Activated naive CD4-positive, alpha-beta T cell treated with Interleukin-2 at 50 U/mL for 16 hours (primary cell): ENCODE measurements at places on chromosomes 5 and 9.

GRCh38 chr5:37437711-37438110 lies 58.6 kb downstream of the WDR70 start:
- no peak for DNase-seq

- no peak for DNase-seq
These were observed 50.7 kb upstream of the FST start for GRCh38 chr5:53429706-53430105.

- no peak for DNase-seq
These were observed 80.2 kb downstream of the PRKACG start for GRCh38 chr9:68933434-68934328.

GRCh38 chr5:62780230-62780629 lies 201.6 kb downstream of the LRRC70 start:
- no peak for DNase-seq

DNA sequence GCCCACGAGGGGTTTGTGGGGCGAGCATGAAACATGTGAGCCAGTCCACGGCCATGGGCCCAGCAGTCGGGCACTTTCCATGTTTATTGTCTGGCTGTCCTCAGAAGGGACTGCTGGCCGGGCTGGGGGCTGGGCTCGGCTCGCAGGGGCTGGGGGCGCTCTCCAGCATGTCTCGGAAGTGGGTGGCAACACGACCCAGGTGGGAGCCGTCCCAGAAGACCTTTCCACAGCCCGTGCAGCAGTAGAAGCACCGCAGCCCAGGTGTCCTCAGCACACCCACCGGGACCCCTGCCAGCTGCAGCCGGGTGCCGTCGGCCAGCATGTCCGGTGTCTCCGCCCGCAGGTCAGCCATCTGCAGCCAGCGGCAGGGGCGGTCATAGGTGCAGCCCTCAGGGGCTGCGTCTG lies 4.8 kb upstream of the NRARP start:
- DNase-seq, result no peak

DNA sequence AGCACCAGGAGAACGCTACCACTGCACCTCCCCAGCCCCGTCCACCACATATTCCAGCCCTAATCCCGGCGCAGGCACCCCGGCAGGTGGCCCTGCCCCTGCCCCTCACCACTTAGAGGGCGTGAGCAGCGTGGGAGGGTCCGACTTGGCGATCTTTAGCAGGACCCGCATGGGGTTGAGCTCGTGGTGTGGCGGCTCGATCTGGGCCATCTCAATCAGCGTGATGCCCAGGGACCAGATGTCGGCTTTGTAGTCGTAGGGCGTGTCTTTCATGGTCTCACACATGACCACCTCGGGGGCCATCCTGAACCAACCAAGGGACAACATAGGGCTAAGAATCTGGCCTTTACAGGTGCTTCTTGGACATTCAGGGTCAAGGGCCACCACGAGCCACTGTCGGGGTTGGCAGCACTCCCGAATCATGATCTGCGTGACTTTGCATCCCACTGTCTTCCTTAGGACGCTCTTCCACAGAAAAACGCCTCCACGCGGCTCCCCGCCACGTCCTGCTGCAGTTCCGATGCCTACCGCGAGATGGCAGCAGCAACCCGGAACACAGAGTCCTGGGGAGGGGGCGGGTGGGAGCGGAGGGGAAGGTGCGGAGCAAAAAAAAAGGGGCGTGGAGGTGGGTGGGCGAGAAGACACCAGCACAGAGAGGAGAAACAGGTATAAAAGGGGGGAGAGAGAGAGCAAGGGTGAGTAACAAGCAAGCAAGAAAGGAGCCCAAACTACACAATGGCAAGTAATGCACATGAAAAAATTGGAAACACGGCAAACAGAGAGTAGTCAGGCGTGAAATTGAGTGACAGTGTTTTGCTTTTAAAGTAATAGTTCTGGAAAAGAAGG lies 81.3 kb downstream of the STK10 start:
- DNase-seq, result peak; percentile 76
